Liver (tissue), 10 donors: ENCODE measurements at places on chromosomes 11 and 22. TPM values are rescaled to one million over a fixed set of nuclear protein-coding genes. Genes with fewer than 3 reads are reported as not detected.

DNA sequence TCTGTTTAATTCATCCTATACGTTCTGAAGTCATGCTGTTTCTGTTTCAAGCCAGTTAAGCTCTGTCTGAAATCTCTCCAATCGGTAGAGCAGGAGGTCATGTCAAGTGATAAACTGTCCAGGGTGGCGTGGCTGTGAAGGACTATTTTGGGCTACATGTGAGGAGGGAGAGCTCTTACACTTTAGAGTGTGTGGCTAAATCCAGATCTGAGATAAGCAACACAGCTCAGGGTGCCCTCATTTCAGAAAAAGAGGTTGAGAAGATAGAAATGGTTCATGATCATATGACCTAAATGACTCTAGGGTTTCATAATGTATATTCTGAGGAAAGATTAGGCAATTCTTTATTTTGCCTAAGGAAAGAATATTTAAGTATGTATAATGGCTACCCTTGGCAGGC, 8.4 kb downstream of the BLID start:
- DNase-seq = no peak

GRCh38 chr22:32335471-32335870, 22.2 kb upstream of the RFPL3 start:
- DNase-seq = no peak

GRCh38 chr22:40486962-40487602, 116.7 kb downstream of the SGSM3 start:
- DNase-seq = no peak

B4GALNT4 gene
- total RNA-seq = 0.42 TPM

ELFN2 gene
- total RNA-seq = 0.19 TPM

VSIG10L2 gene
- not detected for total RNA-seq
